NCI-H1105 treated with DMSO at 0.1 percent for 48 hours (cell line): ENCODE measurements at places on chromosomes 16 and 17.

DNA sequence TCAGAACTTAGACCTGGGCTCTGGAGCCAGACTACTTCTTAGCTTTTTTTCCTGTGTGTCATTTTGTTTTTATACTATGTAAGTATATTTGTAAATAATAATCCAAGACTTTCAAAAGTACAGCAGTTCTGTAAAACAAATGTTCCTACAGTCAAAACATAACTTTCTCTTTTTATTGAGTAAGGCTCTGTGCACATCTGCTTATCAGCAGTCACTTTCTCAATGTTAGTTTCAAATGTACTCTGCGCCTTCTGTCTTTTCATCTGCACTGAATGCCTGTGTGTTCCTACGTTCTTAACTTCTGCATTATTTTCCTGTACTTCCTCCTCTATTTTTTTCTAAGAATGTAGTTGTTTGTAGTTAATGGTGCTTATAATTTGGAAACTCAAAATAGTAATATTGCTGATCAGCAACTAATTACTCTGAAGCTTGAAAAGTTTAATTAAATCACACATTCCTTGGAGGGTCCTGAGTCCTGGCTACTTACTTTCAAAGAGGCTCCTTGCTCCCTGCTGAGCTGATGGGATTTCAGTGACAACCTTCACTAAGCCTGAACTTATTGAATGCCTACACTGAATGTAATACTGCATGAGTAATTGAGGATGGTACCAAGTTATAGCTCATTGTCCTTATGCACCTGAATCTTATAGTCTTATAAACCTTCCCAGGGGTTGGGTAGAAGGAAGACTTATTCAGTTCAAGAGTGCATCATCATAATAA, 329.9 kb downstream of the KCNJ2 start:
- DNase-seq: no peak

DNA sequence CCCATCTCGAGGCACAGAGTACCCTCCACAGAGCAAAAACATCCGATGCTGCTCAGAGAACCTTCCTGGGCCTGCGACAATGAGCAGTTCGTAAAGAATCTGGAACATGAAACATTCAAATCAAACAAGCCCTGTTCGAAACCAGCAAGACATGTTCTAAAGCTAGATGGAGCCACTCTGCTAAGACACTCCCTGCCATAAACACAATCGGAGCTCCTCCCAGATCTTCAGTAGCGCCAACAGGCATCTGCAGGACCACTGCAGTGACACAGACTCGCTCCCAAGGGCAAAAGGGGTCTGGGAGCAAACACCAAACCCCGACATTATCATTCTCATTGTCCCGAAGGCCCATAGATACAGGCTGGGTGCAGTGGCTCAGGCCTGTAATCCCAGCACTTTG, 108.7 kb downstream of the ZFHX3 start:
- no peak for DNase-seq

DNA sequence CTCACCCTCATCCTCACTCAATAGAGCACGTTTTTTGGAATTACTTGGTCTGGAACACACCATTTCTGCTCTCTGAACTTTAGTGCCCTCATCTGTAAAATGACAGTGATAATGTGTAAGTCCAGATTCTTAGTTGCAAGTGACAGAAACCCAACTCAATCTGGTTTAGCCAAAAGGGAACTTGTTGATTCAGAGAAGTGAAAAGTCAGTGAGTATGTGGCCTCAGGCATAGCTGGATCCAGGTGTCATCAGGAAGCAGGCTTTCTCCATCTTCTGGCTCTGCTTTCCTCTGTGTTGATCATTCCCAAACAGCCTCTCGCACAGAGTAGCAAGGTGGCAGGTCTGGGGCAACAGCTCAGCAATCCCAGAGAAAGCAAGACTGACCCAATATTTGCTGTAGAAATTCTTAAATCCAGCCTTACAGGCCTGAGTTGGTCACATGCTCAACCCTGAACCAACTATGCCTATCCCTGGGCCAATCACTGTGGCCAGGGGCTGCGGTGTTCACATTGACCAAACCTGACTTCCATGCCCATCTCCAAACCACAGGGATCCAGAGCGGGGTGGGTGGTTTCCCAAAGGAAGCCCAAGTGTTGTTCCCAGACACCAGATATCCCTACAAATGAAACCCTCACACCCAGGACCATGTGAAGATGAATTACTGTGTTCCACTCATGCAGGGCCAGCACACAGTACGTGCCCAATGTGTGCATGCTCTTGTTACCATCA, 23.3 kb upstream of the ALKBH5 start:
- no peak for DNase-seq

DNA sequence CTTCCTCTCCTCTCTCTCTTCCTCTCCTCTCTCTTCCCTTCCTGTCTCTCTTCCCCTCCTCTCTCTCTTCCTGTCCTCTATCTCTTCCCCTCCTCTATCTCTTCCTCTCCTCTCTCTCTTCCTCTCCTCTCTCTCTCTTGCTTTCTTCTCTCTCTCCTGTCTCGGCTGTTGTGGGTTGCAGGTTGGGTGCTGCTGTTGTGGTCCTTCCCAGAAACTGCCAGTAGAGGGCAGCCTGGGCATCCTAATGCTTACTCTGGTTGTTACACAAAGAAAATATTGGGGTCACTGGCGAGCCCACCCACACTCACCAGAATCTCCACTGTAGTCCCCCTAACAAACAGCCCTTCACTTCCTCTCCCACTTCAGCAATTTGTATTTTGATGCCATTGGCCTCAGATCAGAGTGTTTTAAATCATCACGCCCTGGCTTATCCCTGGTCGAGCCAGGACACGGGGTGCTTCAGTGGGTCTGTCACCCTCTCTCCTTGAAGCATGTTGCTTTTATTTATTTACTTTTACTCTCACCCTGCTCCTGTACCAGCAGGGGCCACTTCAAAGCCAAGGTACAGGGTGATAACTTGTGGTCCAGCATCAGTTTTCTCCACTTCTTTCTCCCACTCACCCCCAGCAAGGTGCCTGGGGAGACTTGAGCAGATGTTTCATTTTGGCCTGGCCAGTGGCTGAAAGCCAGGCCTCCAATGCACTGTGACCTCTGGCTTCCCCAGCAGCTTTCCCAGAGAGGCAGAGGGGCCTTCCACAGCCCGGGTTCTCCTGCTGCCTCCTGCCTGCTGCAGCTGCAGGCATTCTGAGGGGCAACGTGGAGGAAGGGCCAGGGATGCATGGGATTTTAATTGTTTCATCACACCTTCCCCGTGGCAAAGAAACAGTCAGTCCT, 4.7 kb upstream of the MMP15 start:
- no peak for DNase-seq

DNA sequence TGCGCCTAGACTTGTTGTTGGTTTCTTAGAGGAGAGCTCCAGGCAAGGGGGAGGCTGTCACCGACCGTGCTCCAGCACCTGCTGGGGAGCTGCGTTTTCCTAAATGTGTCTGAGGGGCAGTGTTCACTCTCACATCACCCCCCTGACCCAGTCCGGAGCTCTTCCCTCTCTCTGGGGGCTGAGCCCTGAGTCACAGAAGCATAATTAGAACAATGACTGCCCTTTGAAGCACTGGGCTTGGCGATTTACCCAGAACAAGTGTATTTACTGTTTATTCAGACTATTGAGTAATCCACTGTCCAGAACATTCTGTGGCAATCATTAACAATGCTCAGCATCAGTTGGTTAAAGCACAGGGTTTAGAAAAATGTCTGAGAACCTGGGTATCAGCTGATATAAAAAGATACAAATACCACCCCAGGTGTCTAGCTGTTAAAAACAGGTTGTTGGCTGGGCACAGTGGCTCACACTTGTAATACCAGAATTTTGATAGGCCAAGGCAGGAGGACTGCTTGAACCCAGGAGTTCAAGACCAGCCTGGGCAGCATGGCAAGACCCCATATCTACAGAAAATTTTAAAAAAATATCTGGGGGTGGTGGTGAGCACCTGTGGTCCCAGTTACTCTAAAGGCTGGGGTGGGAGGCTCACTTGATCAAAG, 8.1 kb downstream of the CES4A start:
- no peak for DNase-seq

GRCh38 chr16:72255786-72256185, 83.8 kb upstream of the PMFBP1 start:
- DNase-seq: no peak

DNA sequence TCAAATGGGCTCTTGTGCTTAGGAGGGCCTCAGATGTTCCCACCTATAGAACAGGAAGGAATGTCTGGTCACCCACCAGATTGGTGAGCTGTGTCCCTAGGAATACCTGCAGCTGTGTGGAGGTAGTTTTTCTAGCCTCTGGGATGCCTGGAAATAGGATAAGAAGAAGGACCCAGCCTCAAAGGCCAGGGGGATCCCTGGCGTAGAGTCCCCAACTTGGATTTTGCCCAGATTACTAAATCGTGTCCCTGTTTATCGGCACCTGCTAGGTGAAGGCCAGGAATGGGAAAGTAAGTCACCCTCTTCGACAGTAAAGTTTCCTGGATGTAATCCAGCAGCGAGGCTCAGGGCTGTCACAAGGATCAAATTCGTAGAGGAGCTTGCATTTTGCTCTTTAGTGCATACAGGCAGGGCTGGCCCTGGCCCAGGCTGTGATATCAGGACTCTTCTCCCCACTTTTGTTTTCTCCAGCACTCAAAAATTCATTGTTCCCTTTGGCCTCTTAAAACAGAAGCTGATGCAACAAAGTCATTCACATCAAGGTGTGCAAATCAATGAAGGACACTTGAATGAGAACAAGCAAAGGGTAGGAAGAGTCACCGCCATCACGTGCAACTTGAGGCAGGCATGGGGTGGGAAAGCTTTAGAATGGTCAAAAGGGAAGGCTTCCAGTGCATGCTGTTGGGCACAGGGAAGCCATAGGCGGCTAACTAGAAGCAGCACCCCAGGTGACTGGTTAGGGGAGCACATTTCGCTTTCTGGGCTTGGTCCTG, 7.5 kb downstream of the SLC13A2 start:
- DNase-seq: no peak

DNA sequence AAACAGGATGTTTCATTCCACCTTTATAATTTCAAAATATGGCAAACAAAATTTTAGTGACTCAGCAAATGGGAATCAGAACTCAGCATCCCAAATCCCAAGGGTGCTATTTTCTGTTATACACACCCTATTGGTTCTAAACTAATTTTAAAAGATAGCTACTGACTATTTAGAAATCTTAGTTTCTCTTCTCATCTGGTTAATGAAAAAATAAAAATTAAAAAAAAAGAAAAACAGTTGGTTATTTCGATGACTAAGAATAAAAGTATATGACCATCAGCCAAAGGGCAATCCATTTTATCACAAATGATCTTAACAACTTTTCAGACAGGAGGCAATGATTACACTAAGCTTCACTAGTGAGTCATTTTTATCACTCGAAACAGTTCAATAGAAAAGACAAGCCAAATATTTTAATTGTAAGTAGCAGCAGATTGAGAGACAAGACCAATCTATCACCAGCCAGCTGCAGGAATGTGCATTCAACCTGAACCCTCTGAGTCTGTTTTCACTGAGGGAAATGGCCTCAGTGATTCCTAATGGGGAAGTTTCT, 15.2 kb downstream of the PHLPP2 start:
- DNase-seq: no peak

- no peak for DNase-seq
Measured at GRCh38 chr17:880443-881269, 98.5 kb downstream of the MRM3 start.

DNA sequence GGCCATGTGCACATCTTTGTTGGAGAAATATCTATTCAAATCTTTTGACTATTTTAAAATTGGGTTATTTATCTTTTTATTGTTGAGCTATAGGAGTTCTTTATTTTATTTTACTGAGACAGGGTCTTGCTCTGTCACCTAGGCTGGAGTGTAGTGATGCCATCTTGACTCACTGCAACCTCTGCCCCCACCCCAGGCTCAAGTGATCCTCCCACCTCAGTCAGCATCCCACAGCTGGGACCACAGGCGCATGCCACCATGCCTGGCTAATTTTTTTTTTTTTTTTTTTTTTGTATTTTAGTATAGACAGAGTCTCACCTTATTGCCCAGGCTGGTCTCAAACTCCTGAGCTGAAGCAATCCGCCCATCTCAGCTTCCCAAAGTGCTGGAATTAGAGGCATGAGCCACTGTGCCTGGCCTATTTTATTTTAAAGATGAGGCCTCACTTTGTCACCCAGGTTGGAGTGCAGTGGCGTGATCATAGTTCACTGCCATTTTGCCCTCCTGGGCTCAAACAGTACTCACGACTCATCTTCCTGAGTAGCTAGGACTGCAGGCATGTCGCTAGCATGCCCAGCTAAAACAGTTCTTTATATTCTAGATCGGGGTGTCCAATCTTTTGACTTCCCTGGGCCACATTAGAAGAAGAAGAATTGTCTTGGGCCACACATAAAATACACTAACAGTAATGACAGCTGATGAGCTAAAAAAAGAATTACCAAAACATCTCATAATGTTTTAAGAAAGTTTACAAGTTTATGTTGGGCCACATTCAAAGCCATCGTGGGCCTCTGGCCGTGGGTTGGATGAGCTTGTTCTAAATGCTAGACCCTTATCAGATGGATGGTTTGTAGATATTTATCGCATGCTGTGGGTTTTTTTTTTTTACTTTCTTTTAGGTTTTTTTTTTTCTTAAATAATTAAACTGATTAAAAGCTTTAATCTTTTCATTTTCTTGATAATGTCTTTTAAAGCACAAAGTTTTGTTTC, 13.7 kb downstream of the TENT4B start:
- no peak for DNase-seq

GRCh38 chr16:31386157-31386984, 6.8 kb upstream of the ITGAD start:
- no peak for DNase-seq

DNA sequence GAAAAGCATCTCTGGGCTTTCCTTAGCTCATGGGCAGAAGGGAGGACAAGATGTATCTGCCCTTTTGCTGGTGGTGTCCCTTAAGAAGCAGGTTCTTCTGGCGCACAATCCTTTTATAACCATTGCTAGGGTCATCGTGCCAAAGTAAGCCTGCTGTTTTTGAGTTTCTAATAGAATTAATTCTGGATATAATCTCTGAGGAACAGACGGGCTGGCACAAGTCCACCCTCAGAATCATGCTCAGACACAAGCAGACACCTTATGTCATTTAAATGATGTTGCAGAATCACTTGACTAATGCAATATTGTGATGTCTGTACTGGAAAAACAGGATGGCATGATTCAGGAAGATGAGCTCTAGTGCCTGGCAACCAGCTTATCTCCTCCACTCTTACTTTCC, 18.8 kb upstream of the MMD start:
- DNase-seq: no peak

DNA sequence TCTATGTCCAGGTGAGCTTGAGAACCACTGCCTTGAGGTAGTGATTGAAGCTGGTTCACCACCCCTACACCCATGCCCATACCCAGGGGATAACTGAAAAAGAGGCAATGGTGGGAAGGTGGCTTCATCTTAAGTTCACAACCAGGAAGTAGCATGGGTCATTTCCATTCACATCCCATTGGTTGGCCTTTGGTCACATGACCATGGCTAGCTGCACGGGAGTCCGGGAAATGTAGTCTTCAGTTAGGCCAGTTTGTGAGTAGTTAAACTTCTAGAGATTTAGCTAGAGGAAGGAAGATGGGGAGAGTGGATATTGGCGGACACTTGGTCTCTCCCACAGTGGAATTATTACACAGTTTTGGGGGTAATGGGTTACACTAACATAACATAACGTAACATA, 92.9 kb downstream of the RGS9 start:
- DNase-seq: no peak

GRCh38 chr17:27567563-27567859, 63.5 kb upstream of the LGALS9 start:
- DNase-seq: no peak
